EH (cell line): ENCODE measurements at places on chromosomes 4 and X.

DNA sequence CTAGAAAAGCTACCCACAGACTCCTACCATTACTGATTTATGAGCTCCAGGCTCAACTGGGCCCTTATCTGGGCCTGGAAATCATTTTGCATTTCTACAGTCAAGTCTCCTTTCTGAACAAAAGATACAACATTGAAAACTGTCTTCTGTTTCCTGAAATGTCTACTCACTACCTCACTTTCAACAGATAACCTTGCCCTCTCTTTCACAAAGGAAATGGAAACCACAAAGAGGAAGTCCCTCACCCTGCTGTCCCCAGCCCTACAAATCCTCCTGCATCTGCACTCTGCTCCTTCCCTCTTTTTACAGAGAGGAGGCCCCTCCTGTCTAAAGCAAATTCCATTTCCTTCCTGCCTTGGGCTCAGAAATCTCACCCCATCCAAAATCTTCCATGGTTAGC, 24.8 kb upstream of the CYBB start:
- no peak for DNase-seq

DNA sequence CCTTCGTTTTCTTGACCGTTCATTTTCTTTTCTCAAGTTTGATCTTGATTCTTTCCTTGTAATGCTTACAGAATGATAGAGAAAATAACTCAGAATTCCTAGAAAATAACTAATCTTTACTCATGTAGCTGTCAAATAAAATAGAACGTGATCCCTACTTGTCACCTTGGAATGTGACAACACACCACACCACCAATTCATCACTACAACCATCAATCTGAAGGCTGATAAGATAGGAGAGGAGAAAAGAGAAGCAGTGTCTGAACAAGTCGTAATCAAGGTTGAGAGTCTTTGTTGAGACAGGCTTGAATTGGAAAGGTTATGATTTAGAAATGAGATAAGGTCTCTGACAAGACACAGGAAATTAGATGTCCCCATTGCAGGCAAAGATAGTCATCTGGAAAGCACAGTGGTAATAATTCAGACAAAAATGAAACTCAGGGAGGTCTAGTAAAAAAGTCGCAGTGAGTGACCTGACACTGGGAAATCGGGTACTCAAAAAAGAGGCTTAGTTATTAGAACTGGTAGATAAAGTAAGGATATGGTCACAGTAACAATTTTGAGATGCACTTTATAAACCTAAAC, 456.2 kb downstream of the FAT4 start:
- no peak for DNase-seq

GRCh38 chrX:41142130-41142910, 57.1 kb downstream of the USP9X start:
- DNase-seq, result no peak

DNA sequence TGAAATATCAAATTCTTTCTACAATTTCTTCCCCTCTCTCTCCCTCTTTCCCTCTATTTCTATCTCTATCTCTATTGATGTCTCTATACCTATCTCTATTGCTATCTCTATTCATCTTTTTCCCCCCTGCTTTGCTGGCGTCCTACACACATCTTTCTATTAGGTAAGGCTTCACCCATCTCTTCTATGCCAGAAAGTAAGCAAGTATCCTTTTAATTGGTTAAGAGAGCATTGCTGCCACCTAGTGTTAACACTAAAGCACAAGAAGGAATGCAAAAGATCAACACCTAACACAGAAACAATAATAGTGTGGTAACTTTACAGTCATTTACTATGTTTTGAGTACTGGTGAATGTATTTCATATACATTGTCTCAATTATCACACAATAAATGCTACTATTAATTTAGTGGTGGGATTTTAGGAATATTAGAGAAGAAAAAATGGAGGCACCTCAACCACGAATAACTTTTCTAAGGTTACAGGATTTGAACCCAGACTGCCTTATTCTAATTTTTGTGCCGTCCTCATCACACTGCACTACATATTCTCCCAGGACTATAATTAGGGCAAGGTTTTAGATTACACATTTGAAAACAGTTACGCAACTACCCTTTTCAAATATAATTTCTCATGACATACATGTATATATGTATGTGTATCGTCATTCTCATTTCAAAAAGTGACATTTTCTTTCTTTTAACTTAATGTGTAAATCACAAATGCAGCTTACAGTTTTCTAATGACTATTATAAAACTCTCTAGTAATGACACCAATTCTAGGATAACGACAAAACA, 3.7 kb upstream of the C4orf36 start:
- DNase-seq, result peak; percentile 78

GRCh38 chrX:20265726-20266681, 705 bp downstream of the RPS6KA3 start:
- peak; percentile 29 for DNase-seq

GRCh38 chr4:155944516-155944915, 9.2 kb downstream of the CTSO start:
- DNase-seq, result peak; percentile 36

GRCh38 chr4:88846206-88846790, 148.7 kb upstream of the NAP1L5 start:
- DNase-seq, result peak; percentile 1

DNA sequence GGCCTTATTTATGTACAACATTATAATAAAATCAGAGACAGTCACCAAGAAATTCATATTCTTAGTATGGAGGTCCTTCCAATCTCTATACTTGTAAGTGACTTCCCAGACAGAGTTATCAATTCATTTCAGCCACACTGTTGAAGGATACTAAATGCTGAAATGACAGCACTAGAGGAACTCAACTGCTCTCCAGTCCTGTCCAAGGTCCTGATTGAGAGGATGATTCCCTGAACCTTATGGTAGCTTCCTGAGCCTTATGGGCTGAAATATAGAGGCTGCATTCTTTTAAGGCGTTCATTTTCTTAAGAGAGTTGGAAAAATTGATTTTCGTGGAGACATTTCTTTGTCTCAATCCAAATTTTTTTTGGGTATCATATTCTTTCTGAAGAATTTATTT, 205.9 kb downstream of the TLL1 start:
- peak; percentile 30 for DNase-seq

DNA sequence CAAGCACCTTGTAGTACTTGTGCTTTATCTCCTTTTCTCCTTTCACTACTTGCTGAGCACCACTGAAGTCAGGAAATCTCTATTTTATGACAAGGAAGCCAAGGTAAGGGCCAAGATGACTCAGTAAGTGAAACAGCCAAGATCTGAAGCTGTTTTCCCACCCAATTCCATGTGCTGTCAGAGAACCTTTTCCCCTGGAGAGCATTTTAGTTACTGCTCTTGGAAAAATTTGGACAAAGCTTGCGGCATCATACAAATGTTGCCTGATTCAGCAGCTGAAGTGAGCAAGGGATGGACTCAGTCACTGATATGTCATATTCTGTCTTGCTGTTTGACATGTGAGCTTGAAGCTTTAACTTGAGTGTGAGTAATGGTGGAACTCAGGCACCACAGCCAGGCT, 391.4 kb downstream of the RAB28 start:
- DNase-seq, result no peak

DNA sequence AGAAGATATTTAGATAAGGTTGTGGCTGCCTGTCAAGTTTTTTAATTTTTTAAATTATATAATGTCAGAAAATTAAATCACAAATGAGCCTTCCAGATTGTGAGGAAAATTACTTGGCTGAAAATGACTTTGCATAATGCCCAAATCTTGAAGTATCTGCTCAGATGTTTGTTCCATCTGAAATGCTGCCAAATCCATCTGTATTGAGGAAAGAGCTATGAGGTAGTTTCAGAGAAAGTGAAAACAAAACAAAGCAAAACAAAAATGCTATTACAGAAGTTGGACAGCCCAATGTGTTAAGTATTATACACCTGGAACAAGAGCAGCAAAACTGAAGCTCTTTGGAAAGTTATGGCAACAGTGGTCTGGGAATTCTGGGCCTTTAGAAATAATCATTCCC, 23.3 kb upstream of the GUCY1B1 start:
- no peak for DNase-seq

DNA sequence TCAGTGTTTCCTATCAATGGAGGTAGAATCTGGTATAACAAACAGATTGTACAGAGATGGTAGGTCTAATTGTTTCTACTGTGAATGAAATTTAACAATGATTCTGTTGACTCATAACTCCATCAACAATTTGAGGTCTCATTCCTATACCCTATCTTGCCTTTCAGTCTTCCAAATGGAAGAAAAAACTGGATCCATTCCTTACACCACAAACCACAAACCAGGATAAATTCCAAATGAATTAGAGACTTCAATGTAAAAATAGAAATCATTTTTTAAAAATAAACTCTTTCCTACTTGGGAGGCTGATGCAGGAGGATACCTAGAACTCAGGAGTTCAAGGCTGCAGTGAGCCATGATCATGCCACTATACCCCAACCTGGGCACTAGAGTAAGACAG, 114.4 kb upstream of the WDR44 start:
- no peak for DNase-seq

GRCh38 chrX:110125446-110126162, 122.7 kb downstream of the TMEM164 start:
- DNase-seq, result peak; percentile 21

DNA sequence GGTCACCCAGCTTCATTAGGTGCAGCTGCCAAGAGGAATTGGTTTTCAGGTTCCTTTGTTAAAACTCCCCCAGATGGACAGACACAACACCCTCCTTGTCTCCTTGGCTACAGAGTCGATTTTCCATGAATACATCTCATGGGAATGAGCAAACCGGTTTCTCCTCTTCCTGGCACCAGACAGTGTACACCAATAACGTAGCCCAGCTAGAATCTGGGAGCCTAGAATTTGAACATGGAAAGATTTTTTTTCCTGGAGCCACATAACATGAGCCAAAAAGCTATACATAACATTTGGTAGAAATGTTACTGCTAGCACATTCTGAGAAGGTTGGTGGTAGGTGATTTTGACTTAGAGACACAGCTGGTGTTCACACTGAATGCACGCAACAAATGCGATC, 62.9 kb upstream of the SLC34A2 start:
- no peak for DNase-seq

- DNase-seq, result peak; percentile 34
These were observed 3.0 kb upstream of the RBPJ start for GRCh38 chr4:26317766-26318165.

- no peak for DNase-seq
These were observed 18.1 kb downstream of the PIR start for GRCh38 chrX:15475021-15475420.

DNA sequence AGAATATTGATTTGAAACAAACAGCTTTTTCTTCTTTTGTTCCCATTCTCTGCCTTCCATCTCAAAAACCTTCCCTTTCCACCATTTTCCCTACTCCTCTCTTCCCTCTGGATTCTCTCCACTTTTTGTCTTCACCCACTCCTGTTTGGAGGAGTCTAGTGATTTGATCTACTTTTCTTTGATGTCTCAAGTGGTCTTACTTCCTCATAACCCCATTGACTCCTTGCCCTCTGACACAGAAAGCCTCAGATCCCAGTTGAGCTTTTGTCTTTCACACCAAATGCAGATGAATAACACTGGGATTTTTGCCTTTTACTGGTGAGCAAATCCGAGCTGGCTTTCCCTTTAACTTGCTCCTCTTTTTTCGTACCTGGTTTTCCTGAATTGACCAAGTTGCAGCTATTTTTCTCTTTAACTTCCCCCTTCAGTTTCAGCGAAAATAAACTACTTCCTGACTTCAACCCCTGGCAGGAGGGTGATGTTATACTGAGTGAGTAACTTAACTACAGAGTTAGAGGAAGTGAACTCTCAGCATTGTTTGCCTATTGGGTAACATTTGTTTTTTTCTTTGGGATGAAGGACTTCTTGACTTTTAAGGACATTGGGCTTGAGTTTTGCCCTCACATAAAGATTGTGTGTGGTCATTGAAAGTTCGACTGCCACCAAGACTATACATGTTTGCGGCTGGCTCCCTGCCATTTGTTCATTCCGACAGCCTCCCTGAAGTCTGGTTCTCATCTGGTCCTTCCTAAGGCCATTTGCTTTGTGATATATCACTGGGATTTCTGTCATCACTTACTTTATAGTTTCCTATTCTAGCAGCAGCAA, 392.8 kb upstream of the NR3C2 start:
- DNase-seq, result peak; percentile 12

DNA sequence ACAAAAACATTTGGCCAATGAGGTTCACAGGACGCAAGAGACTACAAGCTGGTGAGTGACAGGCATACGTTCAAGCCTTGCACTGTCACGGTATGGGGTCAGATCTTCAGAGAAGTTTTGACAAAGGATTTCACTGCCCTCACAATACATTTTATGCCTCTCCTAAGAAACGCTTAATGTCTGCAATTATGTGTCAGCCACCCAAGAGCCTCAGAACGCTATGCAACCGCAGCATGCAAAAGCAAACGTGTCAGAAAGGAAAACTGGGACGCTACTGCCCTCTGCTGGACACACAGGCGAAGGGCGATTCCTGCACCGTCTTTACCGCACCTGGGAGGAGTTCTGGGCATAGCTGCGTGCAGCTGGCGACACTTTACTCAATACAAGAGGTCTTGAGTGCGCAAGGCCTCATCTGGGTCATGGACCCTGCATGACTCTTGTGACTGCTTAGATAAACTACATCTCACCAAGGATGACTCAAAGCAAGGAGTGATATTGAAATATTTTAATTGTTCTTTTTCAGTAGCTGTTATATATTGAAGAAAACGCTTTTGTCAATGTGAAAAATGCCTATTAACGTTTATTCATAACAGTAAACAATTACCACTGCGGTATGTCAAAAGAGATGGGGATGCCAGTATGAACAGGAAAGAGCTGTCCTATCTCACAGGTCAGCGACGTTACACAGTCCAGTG, 147.6 kb upstream of the FRG1 start:
- DNase-seq, result peak; percentile 57

- DNase-seq, result no peak
These were observed 824 bp downstream of the SASH3 start for GRCh38 chrX:129780441-129781105.

DNA sequence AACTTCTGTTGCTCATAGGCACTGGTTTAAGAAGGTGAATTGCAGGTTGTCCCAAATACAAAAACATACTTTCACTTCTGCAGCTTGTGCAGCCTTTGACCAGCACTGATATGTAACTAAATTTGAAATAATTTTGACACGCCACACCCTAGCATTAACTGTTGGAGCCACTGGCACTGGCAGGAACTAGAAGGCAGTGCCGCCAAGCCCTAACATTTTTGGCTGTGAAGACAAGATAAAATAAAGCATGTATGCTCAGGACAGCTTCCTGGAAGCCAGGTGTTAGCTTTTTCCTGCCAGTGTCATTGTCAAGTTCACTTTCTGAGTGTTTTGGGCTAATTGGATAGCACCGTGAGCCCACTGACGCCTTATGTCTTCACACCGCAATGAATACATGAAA, 65.3 kb upstream of the FBXW7 start:
- no peak for DNase-seq

DNA sequence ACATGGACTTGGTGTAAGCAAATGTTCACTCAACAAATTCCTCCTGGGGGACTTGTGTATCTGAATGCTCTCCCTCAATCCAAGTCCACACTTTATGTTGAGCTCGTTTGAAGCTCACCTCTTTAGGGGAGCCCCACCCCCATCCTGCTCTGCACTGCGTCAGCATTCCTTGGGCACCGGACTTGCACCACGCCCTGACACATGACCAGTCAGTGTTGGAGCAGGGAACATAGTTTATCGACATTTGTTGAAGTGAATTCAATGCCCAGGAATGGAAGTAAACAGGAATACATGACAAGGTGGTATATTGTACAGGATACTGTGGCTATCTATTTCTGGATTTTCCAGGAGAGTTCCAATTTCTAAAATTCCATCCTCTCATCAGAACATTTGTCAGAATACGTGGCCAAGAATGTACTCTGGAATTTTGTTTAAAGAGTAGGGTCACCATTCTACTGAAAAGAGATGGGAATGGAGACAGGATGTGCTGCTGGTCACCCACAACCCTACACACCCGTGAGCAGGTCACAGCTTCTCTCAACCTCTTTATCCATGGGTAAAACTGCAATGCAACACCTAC, 60.0 kb upstream of the LNX1 start:
- peak; percentile 49 for DNase-seq
